ENCODE measurements at places on chromosomes 16 and 17. TPM values are rescaled to one million over a fixed set of nuclear protein-coding genes. Genes with fewer than 3 reads are reported as not detected.

- DNase-seq: no peak
Measured at GRCh38 chr16:82240111-82240510, 70.1 kb upstream of the MPHOSPH6 start.

GRCh38 chr16:66058172-66058691 is 308.3 kb upstream of the CDH5 start:
- no peak for DNase-seq

- no peak for DNase-seq
Measured at GRCh38 chr17:2357931-2358434, 20.7 kb downstream of the SGSM2 start.

- DNase-seq: no peak
Measured at GRCh38 chr16:58859958-58860669, 126.0 kb upstream of the GOT2 start.

- DNase-seq: no peak
Measured at GRCh38 chr16:30032083-30032819, 1.2 kb upstream of the TLCD3B start.

- DNase-seq: no peak
Measured at GRCh38 chr17:4219241-4219640, 44.5 kb downstream of the ANKFY1 start.

GRCh38 chr16:52446080-52446479 is 100.9 kb downstream of the TOX3 start:
- DNase-seq: no peak

- no peak for DNase-seq
Measured at GRCh38 chr16:86885139-86885538, 306.8 kb downstream of the FOXL1 start.

- no peak for DNase-seq
Measured at GRCh38 chr17:62703776-62704380, 76.4 kb downstream of the MRC2 start.

DNA sequence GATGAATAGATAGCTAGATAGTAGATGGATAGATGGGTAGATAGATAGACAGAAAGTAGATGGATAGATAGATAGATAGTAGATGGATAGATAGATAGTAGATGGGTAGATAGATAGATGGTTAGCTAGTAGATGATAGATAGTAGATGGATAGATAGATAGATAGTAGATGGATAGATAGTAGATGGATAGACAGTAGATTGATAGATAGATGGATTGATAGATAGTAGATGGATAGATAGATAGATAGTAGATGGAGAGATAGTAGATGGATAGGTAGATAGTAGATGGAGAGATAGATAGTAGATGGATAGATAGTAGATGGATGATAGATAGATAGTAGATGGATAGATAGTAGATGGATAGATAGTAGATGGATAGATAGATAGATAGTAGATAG is 40.4 kb downstream of the PIK3R5 start:
- no peak for DNase-seq

- DNase-seq: peak; percentile 100
Measured at GRCh38 chr16:22190776-22191531, 15.1 kb upstream of the EEF2K start.

- no peak for DNase-seq
Measured at GRCh38 chr17:50192618-50193291, 8.7 kb downstream of the COL1A1 start.

GRCh38 chr17:80978499-80979497 is 12.8 kb upstream of the CHMP6 start:
- DNase-seq: no peak

GRCh38 chr17:49779739-49780231 is 8.7 kb upstream of the KAT7 start:
- no peak for DNase-seq

- peak; percentile 24 for DNase-seq
Measured at GRCh38 chr17:75773808-75774470, 8.9 kb upstream of the GALK1 start.

DNA sequence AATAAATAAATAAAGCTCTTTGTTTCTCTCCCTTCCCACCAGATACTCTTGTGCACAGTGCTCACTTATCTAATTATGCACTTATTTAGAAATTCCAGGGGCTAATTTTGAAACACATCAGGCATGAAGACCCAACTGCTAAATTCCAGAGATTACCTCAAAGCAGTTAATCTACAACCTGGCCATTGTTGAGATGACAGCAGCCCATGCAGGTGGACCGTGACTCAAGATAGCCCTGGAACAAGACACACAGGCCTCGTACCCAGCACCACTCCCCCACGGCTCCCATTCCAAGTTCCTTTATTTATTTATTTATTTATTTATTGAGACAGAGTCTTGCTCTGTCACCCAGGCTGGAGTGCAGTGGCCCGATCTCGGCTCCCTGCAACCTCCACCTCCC is 60.1 kb upstream of the NPEPPS start:
- no peak for DNase-seq

DNA sequence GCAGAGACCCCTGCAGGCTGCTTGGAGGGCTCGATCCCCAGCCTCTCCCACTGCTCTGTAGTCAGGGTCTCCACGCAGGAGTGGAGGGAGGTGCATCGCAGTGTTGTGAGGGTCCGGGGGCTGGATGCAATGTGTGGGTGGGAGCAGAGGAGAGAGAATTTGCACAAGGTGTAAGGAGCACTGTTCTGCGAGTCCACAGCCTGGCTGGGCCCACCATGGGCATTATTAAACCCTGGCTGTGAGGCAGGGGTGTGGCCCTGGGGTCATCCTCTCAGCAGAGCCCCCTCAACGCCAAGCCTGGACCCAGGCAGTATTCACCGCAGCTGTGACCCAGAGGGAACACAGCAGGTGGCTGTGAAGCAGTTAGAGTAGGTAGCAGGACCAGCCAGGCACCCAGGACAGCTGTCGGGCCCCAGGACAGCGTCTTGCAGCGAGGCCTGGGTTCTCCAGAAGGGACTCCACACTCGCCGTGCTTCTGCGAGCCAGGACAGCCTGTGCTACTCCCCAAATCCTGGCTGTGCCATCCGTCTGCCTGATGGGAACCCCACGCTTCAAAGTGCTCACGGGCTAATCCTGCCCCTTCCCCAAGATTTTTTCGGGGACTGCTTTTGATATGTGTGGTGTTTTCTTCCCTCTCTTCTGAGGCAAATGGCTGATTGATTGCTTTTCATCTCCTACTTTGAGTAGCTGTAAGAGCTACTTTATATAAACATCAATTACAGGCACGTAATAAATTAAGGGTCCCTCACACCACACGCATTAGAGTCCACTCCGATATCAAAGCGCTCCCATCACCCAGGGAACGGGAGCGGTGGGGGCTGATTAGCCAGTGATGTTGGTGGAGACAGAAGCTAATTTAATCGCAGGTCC is 100.9 kb upstream of the GSE1 start:
- DNase-seq: no peak

DNA sequence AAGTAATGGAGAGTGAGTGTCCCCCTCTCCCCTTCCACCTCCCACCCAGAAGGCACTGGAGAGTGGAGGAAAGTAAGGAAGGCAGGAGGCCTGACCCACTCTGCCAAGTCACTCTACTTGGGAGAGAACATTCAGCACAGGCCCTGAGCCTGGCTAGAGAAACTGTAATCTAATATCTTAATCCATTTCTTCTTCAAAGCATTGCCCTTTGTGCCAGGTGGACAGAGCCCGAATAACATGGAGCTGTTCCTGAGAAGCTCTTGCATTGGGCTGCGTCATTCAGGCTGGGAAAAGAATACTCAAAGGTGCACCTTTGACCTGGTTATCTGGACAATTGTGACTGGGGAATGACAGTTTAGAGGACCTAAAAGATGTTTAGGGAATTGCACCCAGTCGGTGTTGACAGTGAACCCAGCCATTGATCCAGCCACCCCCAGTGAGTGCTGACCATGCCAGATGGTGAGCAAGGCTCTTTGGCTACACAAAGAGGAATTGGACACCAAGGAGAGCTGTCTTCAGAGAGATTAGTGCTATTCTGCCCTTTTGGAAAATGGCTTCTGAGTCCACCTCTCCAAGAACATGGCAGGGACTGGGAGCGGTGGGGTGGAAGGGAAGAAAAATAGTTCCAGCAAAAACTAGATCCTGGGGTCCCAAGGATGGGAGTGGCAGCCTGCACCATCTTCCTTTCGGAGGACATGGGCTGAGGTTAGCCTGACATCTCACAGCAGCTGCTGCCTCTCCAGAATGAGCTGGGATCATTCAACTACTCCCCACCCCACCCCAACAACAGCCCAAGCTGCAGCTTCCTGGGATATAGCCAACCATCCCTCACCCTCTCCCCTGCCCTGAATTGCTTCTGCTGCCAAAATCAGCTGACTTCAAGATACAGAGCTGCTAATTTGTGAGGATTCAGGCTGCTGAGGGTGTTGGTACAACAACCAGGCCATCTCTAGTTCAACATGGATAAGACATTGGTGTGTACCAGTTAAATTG is 11.6 kb upstream of the NOG start:
- DNase-seq: no peak

- DNase-seq: no peak
Measured at GRCh38 chr16:47947723-47948122, 208.1 kb downstream of the ABCC12 start.

DNA sequence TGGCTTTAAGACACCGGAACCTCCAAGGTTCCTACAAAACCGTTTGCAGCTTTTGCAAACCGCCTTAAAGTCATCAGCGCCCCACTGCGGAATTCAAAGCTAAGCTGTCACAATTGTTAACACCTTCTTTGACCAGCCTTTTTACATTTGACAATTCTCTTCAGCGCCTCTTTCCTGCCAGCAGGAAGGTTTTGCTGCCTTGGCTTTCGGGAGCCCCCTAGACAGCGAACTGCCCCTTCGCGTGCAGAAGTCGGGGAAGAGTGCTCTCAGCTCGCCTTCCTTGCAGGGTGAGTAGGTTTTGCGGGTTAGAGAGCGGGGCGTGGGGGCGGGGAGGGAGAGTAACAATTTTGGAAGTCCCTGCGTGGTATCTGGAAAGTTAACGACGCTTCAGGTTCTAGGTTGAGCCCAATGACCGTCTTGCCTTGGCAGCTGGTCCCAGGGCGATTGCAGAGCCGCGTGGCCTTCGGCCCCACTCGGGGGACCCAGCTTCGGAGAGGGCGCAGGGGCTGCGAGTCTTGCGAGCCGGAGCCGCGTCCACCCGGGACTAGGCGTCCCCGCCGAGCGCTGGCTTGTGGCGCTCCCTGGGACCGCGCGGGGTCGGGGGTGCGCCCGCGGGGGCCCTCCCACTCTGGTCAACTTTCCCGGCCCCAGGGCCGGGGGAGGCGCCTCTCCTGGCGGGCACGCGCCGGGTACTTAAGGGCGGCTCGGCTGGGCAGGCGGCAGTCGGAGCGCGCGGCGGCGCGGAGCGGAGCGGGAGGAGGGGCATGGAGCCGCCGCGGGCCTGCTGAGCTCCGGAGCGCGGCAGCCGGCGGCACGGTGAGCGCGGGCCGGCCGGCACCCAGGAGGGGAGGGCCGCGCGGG is at the start of gene HAS3:
Gene HAS3, plus strand, starts transcription at position 153 of the 861 bp plus-strand sequence. CDS start 3,743 bp downstream, outside the sequence.
- DNase-seq: no peak

GRCh38 chr16:68470461-68471150 is 22.3 kb upstream of the SMPD3 start:
- DNase-seq: no peak

The PIPOX gene
- 3.0 TPM for total RNA-seq

The PDE6G gene
- not detected for total RNA-seq

The VAT1L gene
- total RNA-seq: 0.88 TPM

The TEX14 gene
- total RNA-seq: 0.33 TPM

The GLYR1 gene
- 79.0 TPM for total RNA-seq

The PLXDC1 gene
- 23.1 TPM for total RNA-seq

The OMG gene
- total RNA-seq: 0.96 TPM

The KCNH4 gene
- not detected for total RNA-seq

The KCNH6 gene
- not detected for total RNA-seq

The NOS2 gene
- 0.16 TPM for total RNA-seq

The HOXB8 gene
- total RNA-seq: 4.6 TPM

Data from breast epithelium (tissue), 4 donors.